Left cardiac atrium (tissue), 4 donors: ENCODE measurements at places on chromosomes 5 and 9.

DNA sequence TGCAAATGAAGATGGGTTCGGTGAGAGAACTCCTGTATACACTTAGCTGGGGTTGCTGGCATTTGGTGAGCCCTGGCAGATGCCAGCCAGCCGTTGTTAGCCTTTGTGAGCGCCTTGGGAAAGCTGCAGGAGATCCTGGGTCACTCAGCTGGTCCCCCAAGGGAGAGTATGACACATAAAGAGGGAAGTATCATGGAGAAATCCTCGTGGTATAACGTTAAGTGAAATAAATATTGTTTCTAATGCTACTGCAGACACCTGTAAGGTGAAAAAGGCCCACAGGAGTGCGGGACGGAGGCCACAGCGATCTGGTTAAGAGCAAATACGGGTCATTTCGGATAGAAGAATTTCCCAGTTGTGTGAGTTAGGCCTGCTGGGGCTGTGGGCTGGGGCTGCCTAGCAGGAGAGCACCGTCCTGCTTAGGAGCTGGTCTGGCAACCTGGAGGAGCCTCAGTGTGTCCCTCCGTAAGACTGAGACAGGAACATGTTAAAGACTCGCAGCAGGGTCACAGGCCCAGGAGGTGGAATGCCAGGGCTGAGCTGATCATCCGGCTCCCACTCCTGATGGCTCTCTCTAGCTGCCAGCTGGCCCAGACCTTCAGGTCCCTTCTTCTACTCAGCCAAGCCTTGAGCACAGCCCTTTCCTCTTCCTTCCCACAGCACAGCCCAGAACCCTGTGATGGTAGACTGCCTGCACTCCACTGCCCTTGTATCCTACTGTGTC is 4.9 kb downstream of the NKX2-5 start:
- no peak for DNase-seq

DNA sequence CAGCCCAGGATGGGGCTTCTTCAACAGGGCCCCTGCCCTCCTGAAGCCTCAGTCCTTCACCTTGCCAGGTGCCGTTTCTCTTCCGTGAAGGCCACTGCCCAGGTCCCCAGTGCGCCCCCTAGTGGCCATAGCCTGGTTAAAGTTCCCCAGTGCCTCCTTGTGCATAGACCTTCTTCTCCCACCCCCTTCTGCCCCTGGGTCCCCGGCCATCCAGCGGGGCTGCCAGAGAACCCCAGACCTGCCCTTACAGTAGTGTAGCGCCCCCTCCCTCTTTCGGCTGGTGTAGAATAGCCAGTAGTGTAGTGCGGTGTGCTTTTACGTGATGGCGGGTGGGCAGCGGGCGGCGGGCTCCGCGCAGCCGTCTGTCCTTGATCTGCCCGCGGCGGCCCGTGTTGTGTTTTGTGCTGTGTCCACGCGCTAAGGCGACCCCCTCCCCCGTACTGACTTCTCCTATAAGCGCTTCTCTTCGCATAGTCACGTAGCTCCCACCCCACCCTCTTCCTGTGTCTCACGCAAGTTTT is 23.6 kb downstream of the PCDHGC5 start:
- peak; percentile 85 for DNase-seq

GRCh38 chr9:137115394-137116026 is 977 bp upstream of the DPP7 start:
- no peak for DNase-seq

- DNase-seq, result no peak
These were observed 57.9 kb upstream of the CTSV start for GRCh38 chr9:97096793-97097192.

DNA sequence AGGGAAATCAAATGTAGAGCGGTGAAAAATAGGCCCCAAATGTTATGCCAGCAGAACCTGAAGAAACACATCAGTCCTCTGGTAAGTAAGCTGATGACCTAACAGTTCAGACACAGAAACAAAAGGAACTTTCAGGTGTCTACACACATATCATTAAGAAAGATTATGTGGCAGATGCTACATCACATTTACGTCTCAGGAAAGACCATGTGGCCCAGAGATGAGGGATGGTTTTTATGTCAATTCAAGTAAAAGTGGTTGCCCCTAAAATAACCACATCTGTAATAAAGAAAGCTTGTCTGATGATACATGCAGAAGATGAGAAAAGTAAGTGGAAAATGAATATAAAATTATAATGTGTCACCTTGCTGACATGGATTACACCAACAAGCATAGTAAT is 31.4 kb downstream of the GNAQ start:
- DNase-seq, result no peak

- DNase-seq, result no peak
These were observed 2.3 kb downstream of the RALGPS1 start for GRCh38 chr9:126916909-126917308.

- no peak for DNase-seq
These were observed 4.7 kb upstream of the UHRF2 start for GRCh38 chr9:6408320-6408719.

DNA sequence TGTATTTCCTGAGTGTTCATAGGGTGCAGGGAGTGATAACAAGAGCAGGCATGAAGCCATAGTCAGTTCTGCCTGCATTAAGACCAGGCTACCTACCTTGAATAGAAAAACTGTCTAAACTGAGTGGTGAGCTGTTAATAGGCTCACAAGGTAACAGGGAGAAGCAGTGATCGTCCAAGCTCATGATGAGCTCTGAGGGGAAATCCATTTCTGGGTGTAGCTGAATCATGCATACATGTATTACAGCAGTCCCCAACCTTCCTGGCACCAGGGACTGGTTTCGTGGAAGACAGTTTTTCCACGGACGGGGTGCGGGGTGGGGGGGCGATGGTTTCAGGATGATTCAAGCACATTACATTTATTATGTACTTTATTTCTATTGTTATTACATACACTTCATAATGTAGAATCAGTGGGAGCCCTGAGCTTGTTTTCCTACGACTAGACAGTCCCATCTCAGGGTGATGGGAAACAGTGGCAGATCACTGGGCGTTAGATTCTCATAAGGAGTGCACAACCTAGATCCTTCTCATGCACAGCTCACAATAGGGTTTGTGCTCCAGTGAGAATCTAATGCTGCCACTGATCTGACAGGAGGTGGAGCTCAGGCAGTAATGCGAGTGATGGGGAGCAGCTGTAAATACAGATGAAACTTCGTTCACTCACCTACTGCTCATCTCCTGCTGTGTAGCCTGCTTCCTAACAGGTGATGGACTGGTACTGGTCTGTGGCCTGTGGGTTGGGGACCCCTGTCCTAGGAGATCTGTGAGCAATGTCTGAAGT is 100.0 kb upstream of the IL6ST start:
- DNase-seq, result no peak

DNA sequence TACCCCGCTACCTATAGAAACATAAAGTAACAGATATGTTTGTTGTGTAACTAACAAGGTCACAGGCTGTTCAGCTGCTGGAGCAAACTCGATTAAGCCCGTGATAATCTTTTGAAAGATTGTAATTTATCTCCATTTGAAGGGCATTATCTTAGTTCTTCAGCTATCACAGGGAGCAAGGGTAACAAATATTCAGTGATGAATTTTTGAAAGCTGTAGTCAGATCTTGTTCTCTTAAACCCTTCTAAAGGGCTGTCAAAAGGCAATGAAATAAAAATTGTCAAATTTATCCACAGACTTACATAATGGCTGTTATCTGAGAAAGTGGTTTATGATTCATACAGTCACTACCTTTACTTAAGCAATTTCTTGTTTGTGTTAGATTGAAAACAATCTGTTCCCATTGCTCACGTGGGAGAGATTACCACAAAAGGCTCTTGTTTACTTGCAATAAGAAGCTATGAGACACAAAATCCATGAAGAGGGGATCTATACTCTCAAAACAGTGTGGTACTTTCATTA is 78.3 kb upstream of the ZNF608 start:
- no peak for DNase-seq

GRCh38 chr9:123807251-123807650 is 122.7 kb downstream of the DENND1A start:
- DNase-seq, result no peak

DNA sequence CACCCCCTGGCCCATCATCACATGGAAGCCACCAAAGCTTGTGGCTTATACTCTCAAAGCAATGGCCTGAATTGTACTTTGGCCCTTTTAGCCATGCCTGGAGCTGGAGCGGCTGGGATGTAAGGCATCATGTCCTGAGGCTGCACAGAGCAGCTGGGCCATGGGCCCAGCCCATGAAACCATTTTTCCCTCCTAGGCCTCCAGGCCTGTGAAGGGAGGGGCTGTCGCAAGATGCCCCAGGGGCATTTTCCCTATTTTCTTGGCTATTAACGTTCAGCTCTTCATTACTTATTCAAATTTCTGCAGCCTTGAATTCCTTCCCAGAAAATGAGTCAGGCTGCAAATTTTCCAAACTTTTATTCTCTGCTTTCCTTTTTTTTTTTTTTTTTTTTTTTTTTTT is 27.7 kb downstream of the FST start:
- no peak for DNase-seq

- no peak for DNase-seq
These were observed 519 bp upstream of the RAD50 start for GRCh38 chr5:132556153-132556762.

- DNase-seq, result no peak
These were observed 1.5 kb downstream of the FBN2 start for GRCh38 chr5:128536254-128537220.

GRCh38 chr9:23492126-23493002 is 333.7 kb downstream of the ELAVL2 start:
- no peak for DNase-seq

GRCh38 chr5:58327289-58327688 is 132.6 kb downstream of the PLK2 start:
- no peak for DNase-seq

DNA sequence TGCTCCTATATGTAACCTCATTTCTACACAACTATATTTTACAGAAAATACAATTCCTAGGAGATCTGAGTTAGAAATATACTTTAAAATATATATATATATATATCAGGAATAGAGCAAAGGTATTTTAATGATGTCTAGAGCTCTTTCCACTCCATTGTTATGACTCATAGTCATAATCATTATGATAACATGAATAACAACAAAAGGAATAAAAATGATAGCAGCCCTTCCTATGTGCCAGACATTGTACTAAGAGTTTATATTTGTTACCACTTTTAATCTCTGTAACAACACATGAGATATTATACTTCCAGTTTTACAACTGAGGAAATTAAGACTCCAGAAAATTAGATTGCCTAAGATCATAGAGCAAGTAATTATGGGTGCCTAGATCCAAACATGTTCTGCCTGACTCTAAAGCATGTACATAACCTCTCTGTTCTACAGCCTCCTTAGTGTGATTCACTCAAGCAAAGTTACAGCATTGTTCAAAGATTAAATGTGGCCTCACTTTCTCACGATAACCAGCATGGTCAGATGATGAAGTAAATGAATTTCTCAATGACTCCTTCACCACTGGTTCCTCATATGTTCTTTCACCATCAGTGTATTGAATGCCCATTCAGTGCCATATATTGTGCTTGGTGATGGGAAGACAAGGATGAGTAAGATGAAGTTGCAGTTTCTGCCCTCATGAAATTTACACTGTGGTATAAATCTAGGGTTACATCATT is 452.1 kb downstream of the EFNA5 start:
- no peak for DNase-seq

DNA sequence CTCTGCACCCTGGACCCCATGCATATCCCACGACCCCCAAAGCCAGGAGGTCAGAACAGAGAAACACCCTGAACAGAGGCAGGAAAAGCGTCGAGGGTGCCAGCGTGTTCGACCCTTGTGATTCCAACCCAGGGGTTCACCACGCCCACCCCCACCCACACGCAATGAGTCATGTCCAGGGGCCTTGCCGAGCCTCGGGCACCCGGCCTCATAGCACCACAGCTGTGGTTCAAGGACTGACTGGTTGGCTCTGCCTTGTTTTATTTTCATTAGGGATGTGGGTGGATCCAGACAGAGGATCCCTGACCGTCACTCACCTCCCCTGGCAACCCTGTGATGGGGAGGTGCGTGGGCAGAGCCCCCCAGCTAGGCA is 9.5 kb upstream of the QSOX2 start:
- peak; percentile 50 for DNase-seq

- no peak for DNase-seq
These were observed 58.9 kb downstream of the IRF1 start for GRCh38 chr5:132431632-132432031.

GRCh38 chr9:135582966-135583687 is 21.6 kb downstream of the PAEP start:
- DNase-seq, result no peak

DNA sequence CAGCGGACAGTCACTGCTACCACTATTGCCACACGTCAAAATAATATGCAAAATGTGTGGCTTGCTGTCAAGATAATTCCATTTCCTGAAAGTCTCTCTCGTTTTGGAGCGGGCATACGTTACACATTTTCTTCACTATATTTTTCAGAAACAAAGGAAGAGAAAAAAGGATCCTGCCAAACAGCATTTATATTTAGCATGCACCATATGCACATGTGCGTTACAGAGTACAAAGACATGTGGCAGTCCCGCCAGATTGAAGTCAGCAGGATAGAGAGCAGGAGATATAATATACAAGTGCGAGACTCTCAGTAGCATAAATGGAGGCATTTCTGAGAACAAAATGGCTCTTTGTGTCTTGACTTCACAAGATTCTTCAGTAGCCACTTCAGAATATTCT is 221.6 kb upstream of the KIF2A start:
- no peak for DNase-seq

- no peak for DNase-seq
These were observed 94.8 kb downstream of the PPIC start for GRCh38 chr5:122941737-122942136.

DNA sequence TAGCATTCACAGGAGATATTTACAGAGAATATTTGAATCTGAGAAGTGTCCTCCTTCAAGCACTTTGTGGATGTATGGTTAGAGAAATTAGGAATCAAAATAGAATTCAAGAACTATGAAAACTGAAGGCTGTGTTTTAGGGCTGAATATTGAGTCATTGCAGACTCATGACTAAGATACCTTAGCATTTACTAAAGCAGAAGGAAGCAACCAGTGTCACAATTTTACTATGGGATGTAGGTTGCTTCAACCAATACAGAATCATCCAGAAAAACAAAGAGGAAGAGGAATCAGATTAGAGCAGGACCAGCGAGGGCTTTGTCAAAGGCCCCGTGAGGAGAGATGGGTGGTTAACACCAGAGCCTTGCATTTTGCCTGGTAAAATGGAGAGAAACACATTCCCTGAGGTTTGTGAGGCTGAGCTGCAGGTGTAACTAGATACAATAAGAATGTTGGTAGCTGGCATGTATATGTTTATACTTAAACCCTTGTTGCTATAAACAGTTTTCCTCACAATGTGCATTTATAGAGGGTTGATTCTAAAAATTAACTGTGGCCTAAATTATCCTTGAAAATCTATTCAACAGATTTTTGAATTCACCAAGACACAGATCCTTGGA is 518.1 kb downstream of the AGTPBP1 start:
- DNase-seq, result no peak

GRCh38 chr5:180809403-180810209 is 7.0 kb upstream of the MGAT1 start:
- DNase-seq, result peak; percentile 80

GRCh38 chr5:53543401-53543800 is 17.0 kb upstream of the NDUFS4 start:
- DNase-seq, result no peak

DNA sequence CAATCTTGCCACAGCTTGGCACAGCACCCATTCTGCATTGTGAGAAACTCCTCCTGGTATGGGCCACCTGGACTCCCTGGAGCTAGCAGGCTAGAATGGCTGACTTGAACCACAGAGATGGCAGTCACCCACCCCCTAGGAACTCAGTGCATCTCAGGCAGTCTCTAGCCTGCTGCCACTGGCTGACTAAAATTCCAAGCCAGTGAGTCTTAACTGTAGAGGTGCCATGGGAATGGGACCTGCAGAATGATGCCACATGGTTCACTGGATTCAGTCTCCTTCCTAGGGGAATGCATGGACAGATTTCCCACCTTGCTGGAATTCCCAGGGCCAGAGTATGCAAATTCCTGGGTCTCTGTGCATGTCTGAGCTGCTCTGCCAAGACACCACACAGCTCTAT is 382.9 kb downstream of the MAN2A1 start:
- DNase-seq, result no peak
